ENCODE measurements at places on chromosomes 11 and 22. TPM values are rescaled to one million over a fixed set of nuclear protein-coding genes. Genes with fewer than 3 reads are reported as not detected.

CREB3L1 gene
- total RNA-seq, result 40.5 TPM

DNA sequence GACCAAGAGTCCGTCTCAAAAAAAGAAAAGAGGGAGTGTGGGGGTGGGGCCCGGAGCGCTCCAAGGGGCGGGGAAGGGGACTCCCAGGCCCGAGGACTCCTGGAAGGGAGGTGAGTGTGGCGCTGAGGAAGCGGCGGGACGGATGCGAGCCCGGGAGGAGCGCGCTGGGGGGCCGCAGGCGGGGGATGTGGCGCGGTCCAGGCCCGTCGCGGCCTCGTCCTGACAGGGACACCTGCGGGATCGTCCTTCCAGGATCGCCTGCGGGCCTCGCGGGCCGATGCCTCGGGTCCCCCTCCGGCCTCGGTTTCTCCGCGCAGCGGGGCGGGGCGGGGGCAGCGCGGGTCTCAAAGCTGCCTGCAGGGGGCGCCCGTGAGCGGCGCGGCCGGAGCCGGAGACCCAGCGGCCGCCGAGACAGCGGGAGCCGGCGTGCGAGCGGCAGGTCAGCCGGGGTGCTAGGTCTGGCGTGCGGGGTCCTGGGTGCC lies 3.8 kb upstream of the ADORA2A start:
- DNase-seq, result peak; percentile 82

- no peak for DNase-seq
Measured at GRCh38 chr11:98155696-98156095, 865.1 kb upstream of the CNTN5 start.

- DNase-seq, result no peak
Measured at GRCh38 chr11:119024430-119025098, 6.0 kb downstream of the TRAPPC4 start.

- DNase-seq, result no peak
Measured at GRCh38 chr11:31702966-31703365, 108.2 kb downstream of the PAX6 start.

EFCAB6 gene
- 5.8 TPM for total RNA-seq

DNA sequence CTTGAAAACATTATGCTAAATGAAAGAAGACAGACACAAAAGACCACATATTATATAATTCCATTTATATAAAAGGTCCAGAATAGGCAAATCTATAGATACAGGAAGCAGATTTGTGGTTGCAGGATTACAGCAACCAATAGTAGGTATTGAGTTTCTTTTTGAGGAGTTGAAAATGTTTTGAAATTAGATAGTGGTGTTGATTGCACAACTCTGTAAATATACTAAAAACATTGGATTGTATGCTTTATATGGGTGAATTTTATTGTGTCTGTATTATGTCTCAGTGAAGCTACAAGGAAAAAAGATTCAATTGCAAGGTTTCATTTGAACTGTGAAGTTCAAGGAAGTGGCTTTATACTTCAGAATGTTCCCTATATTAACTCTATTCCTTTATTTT lies 3.0 kb upstream of the RRAS2 start:
- DNase-seq, result no peak

PAX6 gene
- not detected for total RNA-seq

GRCh38 chr11:12735262-12735661 lies 61.0 kb downstream of the TEAD1 start:
- DNase-seq, result no peak

- DNase-seq, result no peak
Measured at GRCh38 chr22:41563051-41563711, 2.4 kb downstream of the CSDC2 start.

DNA sequence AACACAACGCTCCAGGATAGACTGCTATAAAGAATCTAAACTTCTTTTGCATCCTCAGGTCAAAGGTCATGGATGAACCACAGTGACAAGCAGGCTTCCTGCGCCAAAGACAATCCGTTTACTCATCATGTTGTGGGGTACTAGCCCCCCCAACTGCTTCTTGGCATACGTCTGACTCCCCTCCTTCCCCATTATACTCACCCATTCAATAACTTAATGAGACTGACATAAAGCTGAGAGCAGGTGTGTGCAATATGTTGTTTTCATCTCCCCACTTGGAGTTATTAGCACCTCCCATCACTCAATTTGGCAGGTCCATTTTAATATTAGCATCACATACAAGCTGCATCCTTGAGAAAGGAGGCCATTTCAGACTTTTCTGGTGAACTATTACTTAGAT lies 157.1 kb downstream of the CADM1 start:
- DNase-seq, result no peak

CSRP3 gene
- total RNA-seq, result not detected

KRTAP5-7 gene
- total RNA-seq, result not detected

- no peak for DNase-seq
Measured at GRCh38 chr11:14118072-14118471, 155.5 kb downstream of the SPON1 start.

OR52I1 gene
- not detected for total RNA-seq

CLDN25 gene
- not detected for total RNA-seq

ADM2 gene
- 1.5 TPM for total RNA-seq

ZPR1 gene
- total RNA-seq, result 35.4 TPM
